ENCODE measurements at places on chromosomes 7 and 10.
A peak's percentile ranks its signal among the peaks of the same experiment; 100 is the strongest.

DNA sequence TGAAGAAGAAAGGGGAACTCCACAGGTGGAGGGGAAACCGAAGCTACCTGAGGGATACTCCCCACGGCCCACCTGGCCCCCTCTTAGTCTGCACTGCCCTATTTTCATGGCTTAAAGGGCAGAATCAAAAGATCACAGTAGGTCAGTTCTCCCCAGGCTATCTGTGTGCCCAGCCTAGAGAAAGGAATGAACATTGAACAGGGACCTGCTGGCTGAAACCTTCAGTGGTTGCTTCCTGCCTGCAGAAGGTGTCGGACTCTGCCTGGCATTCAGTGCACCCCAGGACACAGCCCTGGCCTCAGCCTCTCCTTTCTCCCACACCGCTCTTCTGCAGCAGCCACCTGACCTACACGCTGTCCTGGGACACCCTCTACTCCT lies 74.5 kb downstream of the PRKAG2 start:
- DNase-seq, result no peak

GRCh38 chr7:3232228-3232627 lies 68.8 kb upstream of the SDK1 start:
- DNase-seq, result no peak

- DNase-seq, result no peak
These were observed 212.4 kb downstream of the ELFN1 start for GRCh38 chr7:1882451-1882850.

DNA sequence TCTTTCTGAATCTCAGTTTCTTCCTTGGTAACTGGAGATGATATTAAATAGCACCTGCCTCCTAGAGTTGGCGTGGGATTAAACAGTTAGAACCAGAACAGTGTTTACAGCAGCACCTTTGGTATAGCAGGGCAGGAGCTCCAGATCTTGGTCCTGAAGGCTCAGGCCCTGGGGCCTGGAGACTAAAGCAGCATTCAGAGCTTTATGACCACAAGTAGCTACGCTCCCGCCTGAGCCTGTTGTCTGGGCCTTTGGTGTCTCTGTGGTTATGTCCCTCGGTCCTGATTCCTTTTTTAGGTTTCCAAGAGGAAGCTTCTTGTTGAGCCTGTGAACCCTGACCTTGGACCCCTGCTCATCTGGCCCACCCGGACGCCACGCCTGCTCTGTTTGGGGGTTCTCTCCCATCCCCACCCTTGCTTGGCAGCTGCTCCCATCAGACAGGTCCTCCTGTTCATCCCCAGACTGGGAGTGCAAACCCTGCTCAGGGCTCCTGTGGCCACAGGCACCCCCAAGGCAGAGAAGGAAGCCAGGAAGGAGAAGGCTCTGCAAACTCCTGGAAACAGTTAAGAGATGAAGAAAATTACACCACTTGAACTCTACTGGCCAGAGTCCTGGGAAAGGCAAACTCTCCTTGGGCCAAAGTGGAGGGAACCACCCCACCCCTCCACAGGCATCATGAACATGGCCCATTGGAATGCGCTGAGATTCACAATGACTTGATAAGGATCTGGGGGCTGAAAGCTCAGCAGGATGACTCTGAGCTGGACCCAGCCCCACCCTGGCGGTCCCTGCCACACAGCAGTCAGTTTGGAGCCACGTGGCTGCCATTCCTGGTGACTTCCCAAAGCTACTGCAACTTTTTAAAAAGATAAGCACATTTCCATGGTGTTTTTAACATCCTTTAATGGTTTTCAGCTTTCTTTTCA lies 50.1 kb upstream of the TMEM72 start:
- peak; percentile 91 for DNase-seq

GRCh38 chr7:100475549-100475948 lies 3.5 kb downstream of the TSC22D4 start:
- no peak for DNase-seq

DNA sequence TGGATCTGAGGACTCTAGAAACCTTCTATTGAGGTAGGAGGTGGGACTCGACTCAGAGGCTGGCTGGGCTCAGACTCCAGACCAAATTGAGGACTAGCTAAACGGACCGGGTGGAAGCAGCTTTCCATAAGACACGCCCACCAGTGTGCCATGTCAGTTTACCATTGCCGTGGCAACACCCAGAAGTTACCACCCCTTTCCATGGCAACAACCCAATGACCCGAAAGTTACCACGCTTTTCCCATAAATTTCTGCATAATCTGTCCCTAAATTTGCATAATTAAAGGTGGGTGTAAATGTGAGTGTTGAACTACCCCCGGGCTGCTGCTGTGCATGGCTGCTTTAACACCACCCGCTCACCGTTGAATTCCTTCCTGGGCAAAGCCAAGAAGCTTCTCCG lies 58.9 kb downstream of the MICALL2 start:
- no peak for DNase-seq

GRCh38 chr7:72334698-72335097 lies 77.4 kb downstream of the CALN1 start:
- DNase-seq, result no peak

DNA sequence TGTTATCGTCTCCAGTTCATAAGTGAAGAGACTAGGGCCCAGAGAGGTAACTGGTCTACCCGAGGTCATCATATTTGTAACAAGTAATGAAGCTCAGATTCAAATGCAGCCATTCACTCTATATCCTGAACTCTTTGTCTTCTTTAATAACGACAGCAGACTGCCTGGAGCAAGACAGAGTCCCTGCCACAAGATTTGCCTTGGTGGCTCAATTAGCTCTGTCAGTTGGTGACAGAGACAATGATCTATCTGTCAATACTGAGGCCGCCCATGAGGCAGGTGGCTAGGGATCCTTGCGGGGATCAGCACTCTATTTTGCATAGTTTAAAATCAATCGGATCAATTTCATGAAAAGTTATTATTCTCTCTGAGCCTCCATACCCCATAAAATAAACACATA lies 43.9 kb downstream of the SH3PXD2A start:
- DNase-seq, result no peak

DNA sequence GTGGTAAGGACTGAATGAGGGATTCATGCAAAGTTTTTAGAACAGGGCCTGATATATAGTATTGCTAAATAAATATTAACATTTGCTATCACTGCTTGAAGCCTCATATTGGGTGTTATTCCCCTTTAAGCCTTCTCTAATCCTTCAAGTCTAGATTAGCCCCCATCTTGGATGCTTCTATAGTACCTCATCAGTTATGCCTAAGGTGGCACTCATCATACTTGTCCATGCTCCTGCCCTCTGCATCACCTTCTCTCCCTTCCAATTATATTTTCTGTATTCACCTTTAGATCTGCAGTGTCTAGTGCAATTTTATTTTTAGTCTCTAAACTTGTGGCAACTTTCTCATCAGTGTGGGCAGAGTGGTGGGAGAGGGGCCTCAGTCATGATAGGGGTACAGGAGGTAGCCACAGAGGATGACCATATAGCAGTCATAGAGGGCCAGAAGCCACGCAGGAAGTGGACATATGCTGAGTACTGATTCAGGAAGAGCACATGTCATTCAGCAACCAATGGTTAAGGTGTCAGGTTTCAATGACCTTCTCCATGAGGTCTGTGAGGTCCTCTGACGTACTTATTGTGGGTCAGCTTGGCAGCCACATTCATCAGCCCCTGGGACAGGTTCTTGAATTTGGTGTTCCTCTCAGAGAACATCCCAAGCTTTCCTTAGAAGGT lies 2.5 kb downstream of the ENTPD1 start:
- no peak for DNase-seq

DNA sequence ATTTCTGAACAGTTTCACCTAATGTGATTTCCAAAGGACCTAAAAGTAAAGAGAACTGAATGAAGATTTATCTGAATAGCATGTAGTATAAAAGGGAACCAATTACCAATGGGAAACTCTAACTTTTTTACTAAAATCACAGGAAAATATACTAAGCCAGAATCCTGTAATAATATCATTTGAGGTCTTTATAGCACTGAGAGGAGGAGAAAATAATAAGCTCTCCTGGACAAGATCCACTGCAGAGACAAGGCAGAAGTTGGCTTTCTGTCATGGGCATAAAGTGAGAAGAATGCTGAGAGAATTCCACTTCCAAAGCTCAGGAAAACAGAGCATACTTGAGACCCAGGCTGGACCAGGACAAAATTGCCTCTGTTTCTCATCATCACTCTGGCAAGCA lies 1131.4 kb downstream of the SORCS1 start:
- no peak for DNase-seq
